ENCODE measurements at places on chromosomes 12 and 14.
A peak's percentile ranks its signal among the peaks of the same experiment; 100 is the strongest.

DNA sequence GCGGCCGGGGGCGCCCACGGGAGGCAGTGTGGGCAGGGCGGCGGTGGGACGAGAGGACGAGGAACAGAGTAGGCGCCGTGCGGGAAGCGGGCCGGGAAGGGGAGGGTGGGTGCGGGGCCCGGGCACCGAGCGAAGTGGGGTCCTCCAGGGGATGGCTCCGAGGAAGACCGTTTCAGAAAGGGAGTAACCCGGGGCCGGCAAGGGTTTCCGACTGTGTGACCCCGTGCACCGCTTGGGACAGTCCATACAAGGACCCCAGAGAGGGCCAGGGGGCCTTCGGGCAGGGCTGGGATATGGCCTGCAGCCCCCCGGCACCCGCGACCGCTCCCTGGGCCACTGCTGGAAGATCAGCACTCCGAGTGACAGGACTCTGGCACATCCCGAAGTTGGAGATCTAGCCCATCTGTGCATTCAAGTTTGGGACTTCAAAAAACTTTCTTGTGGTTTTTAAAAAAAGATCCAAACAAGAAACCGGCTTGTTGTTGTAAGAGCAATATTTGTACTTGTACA is 448 bp downstream of the TSPAN9 start:
- no peak for DNase-seq

DNA sequence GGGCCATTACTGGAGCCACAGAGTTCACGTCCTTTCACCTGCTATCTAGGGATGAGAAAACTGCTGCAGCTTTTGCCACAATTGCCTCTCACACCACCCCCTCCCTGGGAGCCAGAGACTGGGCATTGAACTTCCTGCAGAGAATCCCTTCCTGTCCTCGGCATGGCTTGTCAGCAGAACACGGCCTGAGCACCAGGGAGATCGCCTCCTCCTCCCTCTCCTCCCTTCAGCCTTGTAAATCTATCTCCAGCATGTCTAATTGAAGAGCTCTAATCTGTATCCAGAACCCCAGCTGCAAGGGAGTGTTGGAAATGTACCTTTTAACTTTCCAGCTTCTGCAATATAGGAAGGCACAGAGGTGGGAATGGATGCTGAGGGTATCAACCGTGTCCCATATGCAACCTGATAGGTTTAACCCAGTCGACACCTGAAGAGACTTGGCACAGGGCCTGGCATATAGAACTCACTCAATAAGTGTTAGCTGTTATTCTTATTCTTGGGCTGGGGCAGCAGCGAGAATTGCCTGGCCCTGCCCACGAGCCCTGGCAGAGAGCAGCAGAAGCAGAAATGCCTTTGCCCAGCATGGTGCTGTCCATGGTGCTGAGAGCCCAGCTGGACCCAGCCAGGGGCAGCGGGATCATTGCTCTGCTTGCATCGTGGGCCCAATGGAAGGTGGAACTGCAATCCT is 26.8 kb downstream of the TMEM63C start:
- DNase-seq = peak; percentile 45

DNA sequence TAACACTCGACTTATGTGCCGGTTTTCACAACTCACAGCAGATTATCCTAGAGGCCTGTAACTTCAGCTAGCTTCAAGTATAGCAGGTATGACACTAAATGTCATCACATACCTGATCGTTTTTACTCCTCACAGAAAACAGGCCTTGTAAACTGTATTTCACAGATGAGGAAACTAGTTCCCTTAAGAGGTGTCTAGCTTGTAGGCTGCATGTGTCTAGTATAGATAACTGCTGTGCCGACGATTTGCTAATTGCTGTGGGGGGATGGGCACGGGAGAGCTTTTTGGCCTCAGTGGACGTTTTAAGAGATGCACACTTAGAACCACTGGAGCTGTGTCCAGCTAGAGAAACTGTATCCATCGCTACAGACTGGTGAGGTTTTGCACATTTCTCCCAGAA is 78.8 kb downstream of the PAPOLA start:
- DNase-seq = no peak

DNA sequence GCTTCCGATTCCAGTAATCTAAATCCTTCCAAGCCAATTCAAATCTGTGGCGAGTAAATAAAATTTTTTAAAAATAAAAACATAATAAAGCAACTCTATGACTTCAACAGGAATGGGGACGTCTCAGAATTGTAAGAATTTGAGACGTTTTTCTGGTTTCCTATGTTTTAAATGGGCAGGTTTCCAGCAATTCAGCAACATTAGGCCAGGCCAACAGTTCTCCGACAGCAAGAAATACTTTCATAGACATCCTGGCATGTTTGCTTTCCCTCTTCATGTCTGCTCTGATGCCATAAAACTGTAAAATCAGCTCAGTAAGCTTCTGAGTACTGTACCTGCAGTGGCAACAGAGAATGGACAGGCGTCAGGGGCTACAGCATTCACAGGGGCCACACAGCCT is 35.8 kb upstream of the DICER1 start:
- no peak for DNase-seq

DNA sequence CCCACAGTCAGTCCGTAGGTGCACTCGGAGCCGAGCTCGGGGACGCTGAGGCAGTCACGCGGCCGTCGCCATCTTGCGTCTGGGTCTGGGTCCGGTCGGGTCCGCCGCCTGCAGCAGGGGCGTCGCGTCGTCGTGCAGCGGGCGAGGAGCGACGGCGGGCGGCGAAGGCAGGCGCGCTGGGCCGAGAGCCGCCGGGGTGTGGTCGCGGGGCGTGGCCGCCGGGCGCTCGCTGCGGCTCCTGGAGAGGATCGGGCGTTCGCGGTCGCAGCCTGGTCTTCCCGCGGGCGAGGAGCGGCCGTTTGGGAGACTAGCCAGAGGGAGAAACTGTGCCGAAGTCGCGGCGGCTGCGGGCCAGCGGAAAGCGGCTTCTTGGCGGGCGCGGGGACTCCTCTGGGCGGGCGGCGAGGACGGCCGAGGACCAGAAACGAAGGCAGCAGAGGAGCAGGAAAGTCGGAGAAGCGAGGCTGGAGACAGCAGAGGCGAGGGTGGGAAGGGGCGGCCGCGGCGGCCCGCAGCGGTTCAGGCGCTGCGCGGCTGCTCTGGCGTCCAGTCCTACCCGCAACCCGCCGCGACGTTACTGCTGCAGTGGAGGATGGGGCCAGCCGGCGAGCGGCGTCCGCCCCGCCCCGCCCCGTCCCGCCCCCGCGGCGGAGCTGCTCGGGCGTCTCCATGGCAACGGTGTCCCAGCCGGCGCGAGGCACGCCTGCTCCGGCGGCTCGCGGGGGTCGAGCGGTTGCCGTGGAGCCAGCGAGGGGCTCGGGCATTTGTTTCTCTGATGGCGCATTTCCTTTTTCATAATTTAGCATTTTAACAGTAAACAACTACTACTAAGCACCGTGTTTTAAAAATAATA is at the start of gene PNMA1:
Gene PNMA1 (minus strand): TSS at position 582 of the 853 bp plus-strand sequence. CDS start 745 bp downstream, outside the sequence.
- DNase-seq = peak; percentile 92

DNA sequence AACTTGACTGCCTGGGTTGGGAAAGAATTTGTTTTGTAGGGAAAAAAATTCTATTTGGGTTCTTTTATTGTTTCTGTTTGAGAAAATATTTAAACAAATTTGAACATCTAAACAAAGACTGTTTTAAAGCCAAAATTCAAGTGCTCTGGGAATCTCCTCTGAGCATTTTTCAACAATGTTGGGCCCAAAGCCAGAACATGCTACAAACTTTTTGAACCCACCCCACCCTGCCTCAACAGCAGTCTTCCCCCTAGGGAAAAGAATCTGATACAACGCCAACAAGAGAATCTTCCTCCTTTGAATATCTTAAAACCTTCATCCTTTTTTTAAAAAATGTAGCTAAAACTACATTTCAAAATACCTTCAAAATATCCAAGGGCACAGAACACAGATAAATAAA is 20.4 kb upstream of the NID2 start:
- no peak for DNase-seq

GRCh38 chr14:91335191-91336092 is 82.2 kb downstream of the CCDC88C start:
- no peak for DNase-seq

GRCh38 chr12:81365284-81365683 is 287.4 kb downstream of the ACSS3 start:
- DNase-seq = no peak

DNA sequence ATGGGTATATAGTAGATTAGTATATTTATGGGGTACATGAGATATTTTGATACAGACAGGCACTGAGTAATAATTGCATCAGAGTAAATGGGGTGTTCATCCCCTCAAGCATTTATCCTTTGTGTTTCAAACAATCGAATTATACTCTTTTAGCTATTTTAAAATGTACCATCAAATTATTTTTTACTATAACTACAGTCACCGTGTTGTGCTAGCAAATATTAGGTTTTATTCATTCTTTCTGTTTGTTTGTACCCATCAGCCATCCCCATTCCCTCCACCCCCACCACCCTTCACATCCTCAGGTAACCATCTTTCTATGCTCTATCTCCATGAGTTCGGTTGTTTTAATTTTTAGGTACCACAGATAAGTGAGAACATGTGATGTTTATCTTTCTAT is 115.8 kb downstream of the NUBPL start:
- no peak for DNase-seq

- no peak for DNase-seq
Observed at GRCh38 chr12:120314220-120314619, 12.1 kb downstream of the SIRT4 start.

DNA sequence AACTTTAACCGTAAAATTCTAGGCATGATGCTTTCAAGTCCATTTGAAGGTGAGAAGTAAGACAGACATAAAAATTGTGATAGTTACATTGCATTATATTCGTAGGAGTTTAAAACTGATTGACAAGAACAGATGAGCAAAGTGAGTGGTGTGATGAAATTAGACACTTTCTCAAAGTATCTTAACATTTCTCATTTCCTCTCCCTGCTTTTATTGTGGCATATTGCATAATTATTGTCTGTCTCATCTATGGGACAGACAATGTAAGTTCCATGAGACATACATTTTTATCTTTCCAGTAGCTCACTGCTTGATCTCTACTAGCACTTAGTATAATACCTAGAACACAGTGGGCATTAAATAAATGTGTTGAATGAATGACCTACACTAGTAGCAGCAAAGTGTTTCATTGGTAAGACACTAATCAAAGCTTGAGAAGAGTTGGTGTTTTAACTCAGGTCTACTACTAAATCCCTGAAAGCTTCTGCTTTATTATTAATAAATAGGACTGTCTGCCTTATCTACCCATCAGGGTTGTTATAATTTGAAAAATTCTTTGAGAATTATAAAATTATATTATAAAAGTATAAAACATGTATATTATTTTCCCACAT is 19.0 kb downstream of the A2M start:
- DNase-seq = no peak

GRCh38 chr12:16606991-16607390 is 1.0 kb upstream of the LMO3 start:
- no peak for DNase-seq

- no peak for DNase-seq
Observed at GRCh38 chr14:101173698-101174521, 270.4 kb upstream of the RTL1 start.

DNA sequence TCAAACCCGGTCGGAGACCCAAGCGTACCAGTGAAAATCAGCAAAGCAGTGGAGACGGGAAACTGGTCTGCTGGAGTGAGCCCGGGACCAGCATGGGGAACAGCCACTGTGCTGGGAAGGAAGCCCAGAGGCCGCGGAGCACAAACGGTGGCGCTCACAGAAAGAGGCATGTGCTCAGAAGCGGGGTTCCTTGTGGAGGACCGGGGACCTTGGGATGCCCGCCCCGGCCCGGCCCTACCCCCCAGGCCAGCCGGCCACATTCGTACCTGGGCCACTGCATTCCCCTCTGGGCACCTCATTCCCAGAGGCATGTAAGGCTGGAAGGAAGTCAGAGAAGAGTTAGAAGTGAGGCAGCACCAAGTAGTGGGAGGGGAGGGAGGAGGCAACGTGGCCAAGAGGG is 79.3 kb downstream of the RFLNA start:
- no peak for DNase-seq

- no peak for DNase-seq
Observed at GRCh38 chr14:61866932-61867920, 105.0 kb downstream of the SNAPC1 start.

GRCh38 chr12:110182281-110182680 is 58.1 kb downstream of the IFT81 start:
- DNase-seq = no peak

- no peak for DNase-seq
Observed at GRCh38 chr14:105182296-105183020, 1.3 kb upstream of the NUDT14 start.

GRCh38 chr12:27431185-27431584 is 15.4 kb upstream of the SMCO2 start:
- DNase-seq = no peak

- DNase-seq = no peak
Observed at GRCh38 chr14:100735271-100735670, 8.6 kb downstream of the DLK1 start.

GRCh38 chr12:108989376-108989775 is 31.5 kb downstream of the SVOP start:
- DNase-seq = no peak

DNA sequence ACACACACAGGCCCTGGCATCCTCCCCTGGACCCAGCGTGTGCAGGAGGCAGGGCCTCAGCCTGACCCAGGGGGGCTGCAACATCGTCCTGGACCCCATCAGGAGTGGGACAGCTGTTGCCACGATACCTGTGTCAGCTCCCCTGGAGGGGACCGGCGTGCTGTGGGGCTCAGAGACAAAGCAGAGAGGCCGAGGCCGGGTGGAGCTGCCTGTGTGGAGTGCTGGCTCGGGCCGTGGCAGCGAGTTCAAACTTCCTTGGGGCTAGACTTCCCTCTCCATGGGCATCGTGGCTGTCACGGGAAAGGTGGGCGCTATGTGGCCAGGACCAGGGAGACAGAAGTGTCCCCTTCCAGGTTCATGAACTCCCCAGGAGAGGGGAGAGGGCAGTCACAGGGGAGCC is 155.0 kb upstream of the SFSWAP start:
- DNase-seq = no peak
